ENCODE measurements at places on chromosomes 4 and X.

GRCh38 chr4:40427128-40427527 lies 92.0 kb downstream of the CHRNA9 start:
- DNase-seq: no peak

- DNase-seq: no peak
Observed at GRCh38 chr4:182245541-182246215, 2.5 kb downstream of the TENM3 start.

- no peak for DNase-seq
Observed at GRCh38 chr4:123259676-123260646, 136.6 kb upstream of the SPRY1 start.

DNA sequence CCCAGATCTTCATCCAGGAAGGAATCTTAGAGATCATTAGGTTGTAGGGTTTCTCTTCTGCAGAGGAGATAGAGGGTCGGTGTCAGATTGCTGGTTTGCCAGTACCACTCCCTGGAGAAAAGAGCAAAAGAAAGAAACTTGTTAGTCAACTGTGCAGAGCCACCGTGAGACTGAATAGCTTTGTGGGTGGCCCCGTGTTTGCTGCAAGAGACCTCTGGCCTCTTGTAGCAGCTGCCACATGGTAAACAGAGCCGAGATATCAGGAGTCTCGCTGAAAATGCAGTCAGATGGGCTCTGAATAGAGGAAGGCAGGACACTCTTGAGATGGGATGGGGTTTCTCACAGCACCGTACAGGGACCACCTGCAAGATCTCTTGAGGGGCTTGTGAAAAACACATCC lies 149.7 kb downstream of the PTTG2 start:
- DNase-seq: no peak

DNA sequence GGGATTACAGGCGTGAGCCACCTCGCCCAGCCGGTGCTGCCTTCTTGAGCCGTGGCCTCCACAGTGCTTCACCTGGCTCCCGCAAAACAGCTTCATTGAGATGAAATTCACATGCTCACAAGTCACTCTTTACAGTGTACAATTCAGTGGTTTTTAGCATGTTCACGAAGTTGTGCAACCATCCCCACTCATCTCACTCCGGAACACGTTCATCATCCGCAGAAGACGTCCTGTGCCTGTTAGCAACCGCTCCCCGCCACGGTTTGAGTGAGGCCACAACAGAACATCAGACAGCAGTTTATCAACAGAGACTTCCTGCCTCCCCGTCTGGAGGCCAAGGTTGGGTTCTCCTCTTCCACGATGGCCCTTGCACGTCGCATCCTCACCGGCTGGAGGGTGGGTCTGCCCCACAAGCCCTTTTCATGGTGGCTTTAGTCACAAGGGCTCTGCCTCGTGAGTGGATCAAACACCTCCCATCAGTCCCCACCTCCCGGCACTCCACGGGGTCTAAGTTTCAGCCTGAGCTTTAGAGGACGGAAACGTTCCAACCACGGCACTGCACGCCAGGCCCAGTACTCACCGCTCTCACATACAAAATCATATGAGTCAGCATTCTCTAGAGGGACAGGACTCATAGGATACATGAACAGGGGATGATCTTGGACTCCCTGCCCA lies 29.6 kb upstream of the SPON2 start:
- DNase-seq: peak; percentile 86

DNA sequence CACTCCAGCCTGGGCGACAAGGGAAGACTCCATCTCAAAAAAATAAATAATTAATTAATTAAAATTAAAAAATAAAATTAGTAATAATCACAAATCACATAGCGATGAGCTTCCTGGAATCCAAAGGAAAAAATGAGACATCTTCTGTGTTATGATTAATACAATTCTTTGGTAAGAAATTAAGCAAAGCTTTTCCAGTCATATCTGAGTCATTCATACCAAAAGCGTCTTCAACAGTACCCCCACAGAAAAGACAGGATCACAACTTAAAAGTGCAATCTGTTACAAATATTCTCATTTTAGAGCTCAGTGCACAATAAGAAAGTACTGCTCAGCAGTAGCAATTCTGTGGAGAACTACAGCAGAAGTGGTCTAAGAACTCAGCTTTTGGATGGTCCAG lies 168.5 kb upstream of the MXRA5 start:
- DNase-seq: no peak

DNA sequence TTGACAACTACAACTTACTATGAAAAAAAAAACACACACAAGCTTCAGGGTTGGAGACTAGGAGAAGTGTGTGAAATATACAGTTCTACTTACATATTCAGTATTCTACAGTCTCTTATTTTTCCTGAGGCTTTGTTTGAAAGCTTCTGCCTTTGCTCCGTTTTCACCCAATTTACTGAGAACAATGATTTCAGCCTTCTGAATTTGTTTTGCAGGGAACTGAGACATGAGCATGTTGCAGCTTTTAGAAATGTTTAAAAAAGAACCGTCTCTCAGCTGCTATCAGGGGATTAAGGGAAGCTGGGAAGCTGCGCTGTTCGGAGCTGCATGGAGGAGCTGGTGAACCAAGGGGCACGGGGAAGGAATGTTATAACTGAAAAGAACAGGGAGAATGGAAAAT lies 85.7 kb downstream of the QDPR start:
- DNase-seq: no peak

GRCh38 chrX:903116-903515 lies 272.5 kb downstream of the SHOX start:
- no peak for DNase-seq

DNA sequence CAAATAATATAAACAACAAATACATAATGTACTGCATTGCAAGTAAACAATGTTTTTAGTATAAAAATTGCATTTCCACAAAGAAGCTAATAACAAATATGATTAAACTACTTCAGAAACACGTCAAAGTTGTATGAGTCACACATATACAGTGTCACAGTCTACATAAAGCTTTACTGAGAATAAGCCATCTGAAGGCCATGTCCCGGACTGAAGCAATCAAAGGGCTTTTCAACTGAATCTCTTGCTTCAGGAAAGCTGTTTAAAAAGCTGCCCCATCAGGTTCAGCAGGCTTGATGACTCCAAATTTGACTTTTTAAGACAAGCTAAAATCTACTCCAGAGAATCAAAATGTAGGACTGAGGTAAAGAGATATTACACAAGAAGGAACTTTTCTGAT lies 1476.8 kb downstream of the ADGRL3 start:
- no peak for DNase-seq

- DNase-seq: no peak
Observed at GRCh38 chr4:20219521-20219920, 32.2 kb upstream of the SLIT2 start.

DNA sequence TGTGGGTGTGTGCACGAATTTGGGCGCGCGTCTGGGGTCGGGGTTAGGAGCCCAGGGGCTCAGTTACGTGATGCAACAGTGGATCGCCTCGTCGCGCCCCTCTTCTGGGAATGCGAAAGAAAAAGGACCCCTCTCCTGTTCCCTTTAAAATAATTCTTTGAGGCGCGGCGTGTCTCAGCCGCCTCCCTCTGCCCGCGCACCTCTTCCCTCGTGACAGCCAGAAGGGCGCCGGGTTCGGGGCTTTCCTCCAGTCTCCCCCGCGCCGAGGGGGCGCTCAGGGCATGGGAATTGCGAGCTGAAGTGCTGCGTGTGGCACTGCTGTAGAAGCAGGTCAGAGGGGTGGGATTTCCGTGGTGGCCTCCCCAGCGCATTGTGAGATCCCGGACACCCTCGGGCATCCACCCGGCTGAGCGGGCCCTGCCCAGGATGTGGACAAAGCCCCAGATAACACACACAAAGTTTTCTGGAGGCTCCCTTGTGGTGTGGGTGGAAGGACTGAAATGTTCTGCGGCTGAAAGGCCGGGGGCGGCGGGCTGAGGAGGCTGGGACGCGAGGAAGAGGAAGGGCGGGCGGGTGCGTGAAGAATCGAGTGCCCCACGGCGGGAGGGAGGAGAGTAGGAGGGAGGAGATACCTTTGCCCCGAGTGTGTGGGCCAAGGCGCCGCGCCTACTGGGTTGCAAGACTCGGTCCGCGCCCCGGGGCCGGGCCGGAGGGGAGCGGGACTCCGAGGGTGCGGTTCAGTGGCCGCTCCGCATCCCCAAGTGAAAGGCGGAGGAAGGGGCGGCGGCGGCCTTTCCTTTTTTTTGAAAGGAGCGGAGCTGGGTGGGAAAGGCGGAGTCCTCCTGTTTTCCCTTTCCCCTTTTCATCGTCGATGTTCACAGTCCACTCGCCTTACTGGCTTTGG lies 752 bp downstream of the SEPTIN11 start:
- DNase-seq: no peak

GRCh38 chrX:119573840-119574393 lies 446 bp upstream of the UBE2A start:
- no peak for DNase-seq

GRCh38 chr4:137896221-137896737 lies 345.9 kb downstream of the SLC7A11 start:
- DNase-seq: no peak

- DNase-seq: no peak
Observed at GRCh38 chr4:156889616-156890594, 81.7 kb downstream of the PDGFC start.

- peak; percentile 23 for DNase-seq
Observed at GRCh38 chr4:14871676-14872430, 130.4 kb upstream of the CPEB2 start.

- no peak for DNase-seq
Observed at GRCh38 chr4:12926189-12927066, 557.7 kb downstream of the RAB28 start.

- DNase-seq: no peak
Observed at GRCh38 chr4:35087218-35087617, 1157.1 kb downstream of the ARAP2 start.

Measured in T-cell (primary cell).